Activated T-helper 1 cell treated with Interleukin-2 at 50 U/mL for 16 hours (primary cell): ENCODE measurements at places on chromosomes 13 and 19.

GRCh38 chr19:28420811-28421550, 792.0 kb downstream of the UQCRFS1 start:
- DNase-seq, result no peak

- no peak for DNase-seq
Observed at GRCh38 chr19:11699931-11700794, 38.6 kb downstream of the ZNF823 start.

DNA sequence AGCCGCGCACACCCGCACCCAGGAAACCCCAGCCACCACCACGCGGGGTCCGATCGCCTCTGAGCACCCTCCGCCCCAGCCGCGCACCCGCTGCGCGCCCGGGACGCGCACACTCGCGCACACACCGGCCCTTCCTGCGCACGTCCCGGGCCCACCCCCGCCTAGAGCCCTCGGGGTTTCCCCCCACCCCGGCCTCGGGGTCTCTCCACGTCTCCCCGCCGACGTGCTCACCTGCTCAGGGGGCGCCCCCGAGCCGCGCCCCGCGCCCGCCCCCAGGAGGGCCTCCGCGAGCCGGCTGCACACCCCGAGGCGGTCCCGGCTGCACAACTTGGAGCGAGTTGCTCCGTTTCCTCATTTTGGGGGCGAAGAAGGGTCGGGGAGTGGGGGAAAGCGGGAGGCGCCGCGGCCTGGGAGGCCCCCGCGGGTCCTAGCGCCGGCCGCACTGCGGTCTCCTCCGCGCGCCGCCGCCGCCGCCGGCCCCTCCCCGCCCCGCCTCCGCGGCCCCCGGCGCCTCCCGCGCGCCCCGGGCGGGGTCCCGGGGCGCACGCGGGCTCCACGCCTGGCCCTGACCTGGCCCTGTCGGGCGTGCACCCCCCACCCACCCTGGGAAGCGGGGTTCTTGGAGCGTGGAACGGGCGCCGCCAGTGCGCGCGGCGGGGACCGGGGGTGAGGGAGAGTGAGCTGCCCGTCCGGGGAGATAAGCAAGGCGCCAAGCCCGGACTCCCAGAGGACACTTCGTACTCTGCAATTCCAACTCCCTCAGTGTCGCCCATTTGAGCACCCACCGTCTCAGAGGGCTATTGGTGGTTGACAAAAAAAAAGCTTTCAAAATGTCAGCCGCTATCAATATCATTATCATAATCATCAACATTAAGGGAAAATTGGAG, at the start of gene MATK:
Gene MATK, minus strand, starts transcription at position 444 of the 887 bp plus-strand sequence. CDS start 1,246 bp downstream, outside the sequence.
- DNase-seq, result no peak

DNA sequence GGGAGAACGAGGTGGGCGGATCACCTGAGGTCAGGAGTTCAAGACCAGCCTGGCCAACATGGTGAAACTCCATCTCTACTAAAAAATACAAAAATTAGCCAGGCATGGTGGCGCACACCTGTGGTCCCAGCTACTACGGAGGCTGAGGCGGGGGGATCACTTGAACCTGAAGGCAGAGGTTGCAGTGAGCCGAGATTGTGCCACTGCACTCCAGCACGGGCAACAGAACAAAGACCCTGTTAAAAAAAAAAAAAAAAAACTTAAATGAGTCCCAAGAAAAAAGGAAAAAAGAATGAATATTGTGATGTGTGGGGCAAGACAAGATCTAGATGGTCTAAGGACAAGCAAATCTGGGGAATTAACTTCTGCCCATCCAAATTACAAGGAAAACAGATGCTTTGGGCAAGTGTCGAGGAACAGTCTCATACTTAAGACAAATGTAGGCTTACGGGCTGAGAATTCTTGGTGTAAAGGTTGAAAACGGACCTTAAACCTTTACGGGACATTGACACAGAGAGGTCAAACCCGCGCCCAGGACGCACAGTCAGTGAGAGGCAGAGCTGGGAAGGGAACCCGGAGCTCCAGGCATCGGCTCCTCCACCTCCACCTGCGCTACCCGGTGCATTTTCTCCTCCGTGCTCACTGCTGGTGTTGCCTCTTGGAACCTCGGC, 656 bp upstream of the ZNF324 start:
- no peak for DNase-seq

- DNase-seq, result no peak
Observed at GRCh38 chr19:48436586-48436985, 9.2 kb upstream of the GRWD1 start.

DNA sequence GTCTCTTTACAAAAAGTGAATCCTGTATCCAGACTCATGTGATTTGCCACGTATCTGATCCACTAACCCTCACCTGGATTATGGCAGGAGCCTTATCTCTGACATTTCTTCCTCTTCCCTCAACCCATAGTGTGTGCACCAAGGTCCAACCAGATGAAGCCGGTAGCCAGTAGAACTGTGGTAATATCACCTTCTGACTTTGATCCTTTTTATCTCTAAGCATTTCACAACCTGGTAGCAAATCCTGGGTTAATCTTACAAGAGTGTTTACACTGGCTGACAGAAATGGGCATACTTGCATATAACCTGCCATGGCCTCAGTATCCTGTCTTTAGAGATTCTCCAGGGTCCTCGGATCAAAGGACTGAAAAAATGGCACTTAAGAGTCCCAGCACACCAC, 1.9 kb downstream of the ZNF417 start:
- DNase-seq, result no peak

- DNase-seq, result no peak
Observed at GRCh38 chr13:21557995-21558394, 46.0 kb downstream of the MICU2 start.

- no peak for DNase-seq
Observed at GRCh38 chr19:48450863-48451262, 4.5 kb upstream of the KCNJ14 start.

DNA sequence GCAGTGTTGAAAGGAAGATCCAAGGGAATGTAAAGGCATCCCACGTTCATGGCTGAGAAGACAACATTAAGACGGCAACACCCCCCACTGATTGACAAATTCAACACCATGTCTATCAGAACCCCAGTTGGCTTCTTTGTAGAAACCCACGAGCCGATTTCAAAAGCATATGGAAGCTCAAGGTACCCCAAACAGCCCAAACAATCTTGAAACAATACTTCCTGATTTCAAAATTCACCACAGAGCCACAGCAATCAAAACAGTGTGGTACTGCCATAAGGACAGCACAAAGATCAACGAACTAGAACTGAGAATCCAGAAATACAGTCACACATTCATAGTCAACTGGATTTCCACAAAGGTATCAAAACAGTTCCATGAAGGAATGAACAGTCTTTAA, 6.2 kb downstream of the MIER2 start:
- DNase-seq, result no peak

- DNase-seq, result no peak
Observed at GRCh38 chr13:107864543-107865317, 350.6 kb downstream of the LIG4 start.

DNA sequence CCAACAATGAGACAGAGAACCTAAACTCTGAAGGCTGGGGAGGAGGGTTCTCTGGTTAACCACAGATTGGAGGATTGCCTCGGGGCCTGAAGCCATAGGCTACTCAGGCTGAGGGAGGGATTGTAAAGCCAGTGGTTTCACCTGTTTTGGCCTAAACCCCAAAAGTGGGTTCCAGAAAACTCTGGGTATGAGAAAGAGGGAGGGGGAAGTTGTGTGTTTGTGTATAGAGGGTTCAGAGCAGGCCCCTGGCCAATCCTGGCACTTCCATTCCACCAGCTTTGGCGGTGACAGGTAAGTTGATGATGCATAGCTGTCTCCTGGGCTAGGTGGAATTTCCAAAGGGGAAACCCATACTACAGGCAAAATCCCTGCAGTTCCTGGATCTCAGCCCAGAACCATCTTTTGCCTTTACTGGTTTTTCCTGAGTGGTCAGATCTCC, 13.5 kb upstream of the CCDC97 start:
- DNase-seq, result no peak

GRCh38 chr13:46389457-46390451, 2.7 kb upstream of the RUBCNL start:
- DNase-seq, result no peak

DNA sequence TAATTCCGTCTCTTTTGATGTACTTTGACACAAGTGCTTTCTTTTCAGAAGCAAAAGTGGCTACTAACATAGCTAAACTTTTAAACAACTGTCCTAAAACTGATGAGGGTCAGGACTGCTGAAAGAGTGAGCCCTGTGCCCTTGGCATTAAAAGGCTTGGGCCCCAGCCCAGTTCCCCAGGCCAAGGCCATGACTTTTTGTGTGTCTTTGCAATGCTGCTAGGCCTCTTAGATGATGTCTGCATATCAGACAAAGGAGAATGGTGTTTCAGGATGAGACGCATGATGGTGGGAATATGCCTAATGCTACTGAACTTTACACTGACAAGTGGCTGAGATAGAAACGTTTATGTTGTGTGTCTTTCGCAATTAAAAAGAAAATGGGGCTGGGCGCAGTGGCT, 38.0 kb downstream of the SLC7A9 start:
- no peak for DNase-seq

DNA sequence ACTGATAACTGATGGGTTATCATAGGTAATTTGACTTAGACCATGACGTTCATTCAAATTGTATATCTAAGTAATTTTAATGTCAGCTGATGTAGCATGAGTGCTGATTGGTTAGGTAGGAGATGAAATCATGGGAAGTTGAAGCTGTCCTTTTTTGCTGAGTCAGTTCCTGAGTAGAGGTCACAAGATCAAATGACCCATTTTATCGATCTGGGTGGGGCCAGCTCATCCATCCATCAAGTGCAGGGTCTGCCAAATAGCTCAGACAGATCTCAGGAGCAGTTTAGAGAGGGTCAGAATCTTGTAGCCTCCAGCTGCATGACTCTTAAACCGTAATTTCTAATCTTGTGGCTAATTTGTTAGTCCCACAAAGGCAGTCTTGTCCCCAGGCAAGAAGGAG, 35.3 kb upstream of the CD177 start:
- DNase-seq, result no peak

- peak; percentile 60 for DNase-seq
Observed at GRCh38 chr19:41449079-41449864, 6.3 kb downstream of the ERICH4 start.

- DNase-seq, result no peak
Observed at GRCh38 chr13:31631071-31631470, 108.3 kb upstream of the RXFP2 start.

DNA sequence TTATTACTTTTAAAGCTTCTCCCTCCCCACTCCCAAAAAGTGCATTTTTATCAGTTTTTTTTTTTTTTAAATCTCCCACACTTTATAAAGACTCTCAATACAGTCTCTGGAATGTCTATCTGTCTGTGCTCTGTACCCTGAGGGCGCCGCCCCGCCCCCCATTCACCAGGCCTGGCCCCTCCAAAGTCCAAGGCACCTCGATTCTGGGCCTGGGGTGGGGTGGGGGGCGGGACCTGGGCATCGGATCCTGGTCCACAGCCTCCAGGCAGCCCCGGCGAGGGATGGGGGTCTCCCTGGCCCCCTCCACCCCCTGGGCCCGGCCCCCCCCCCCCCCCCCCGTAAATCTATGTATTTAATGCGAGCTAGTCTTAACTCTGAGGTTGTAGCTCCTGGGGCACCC, 23.3 kb downstream of the ZBTB7A start:
- no peak for DNase-seq

DNA sequence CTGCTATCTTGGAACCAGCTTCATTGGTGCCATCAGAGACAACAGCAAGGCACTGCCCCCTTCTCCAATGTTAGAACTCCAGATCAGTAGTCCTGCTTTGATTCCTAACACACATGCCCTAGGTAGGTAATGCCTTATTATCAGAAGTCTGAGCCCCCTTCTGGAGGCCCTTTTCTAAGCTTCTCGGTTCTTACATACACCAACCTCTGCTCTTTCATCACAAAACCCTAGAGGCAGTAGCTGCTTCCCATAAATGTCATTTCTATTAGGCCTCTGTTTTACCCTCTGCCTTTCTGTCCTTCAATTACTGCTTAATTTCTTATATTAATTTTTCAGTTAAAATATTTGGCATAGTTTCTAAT, 65.3 kb upstream of the KLHL1 start:
- no peak for DNase-seq

- DNase-seq, result no peak
Observed at GRCh38 chr13:28426381-28426780, 68.5 kb downstream of the FLT1 start.

DNA sequence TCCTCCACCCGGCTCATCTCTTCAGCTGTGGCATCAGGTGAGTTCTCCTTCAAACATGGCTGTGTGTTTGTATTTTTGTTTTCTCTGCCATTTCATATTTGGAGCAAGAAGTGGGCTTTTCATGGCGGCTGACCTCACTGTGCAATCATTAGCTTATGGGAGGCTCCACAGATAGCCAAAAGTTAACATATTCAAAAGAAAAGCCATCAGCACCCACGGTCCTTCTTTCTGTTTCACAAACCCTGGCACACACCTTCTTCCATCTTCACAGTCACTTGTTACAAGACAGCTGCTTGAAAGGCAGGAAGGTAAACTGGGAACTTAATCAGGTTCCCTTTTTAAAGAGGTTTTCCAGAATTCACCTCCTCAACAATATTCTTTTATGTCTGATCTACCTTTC, 69.3 kb upstream of the ATP12A start:
- DNase-seq, result no peak

DNA sequence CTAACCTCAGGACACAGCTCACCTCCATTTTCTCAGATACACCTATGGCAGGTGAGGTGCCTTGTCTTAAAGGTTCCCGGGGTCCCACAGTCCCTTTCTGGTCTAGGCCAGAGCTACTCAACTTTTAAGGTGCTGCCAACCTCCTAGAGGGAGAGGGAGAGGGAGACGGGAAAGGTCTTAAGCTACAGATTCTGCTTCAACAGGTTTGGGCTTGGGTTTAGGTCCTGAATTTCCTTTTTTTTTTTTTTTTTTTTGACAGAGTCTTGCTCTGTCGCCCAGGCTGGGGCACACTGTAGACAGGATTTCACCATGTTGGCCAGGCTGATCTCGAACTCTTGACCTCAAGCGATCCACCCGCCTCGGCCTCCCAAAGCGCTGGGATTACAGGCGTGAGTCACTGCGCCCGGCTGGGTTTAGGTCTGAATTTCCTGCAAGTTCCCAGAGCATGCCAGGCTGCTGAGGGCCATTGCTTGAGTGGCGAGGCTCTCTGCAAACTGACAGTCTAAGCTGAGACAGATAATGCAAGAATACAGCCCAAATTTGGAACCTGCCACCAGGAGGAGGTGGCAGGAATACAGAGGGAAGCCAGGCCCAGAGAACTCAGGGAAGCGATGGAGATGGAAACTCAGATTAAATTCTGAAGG, 7.8 kb upstream of the SYCN start:
- no peak for DNase-seq

- DNase-seq, result no peak
Observed at GRCh38 chr13:65843314-65843731, 1386.8 kb downstream of the PCDH9 start.

DNA sequence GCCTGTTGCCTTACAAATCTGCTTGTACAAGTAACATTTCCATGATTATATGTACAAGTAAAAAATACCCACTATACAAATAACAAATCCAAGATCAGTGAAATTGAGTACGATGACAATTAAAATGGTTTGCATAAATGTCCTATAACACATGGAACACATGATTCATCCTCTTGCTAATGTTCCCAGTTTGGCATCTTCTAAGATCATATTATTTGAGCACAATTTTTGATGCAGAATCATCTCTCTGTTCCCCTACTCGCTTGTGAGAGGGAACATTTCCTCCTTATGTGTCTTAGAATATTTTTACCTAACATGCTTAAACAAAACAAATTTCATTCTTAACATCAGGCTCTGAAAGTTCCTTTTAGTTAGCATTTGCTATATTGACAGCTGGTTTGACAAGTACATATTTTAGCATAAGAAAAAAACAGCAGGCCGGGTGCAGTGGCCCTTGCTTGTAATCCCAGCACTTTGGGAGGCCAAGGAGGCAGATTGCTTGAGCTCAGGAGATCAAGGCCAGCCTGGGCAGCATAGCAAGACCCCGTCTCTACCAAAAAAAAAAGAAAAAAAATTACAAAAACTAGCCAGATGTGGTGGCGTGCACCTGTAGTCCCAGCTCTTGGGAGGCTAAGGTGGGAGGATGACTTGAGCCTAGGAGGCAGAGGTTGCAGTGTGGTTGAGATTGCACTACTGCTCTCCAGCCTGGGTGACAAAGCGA, 14.2 kb downstream of the ZNF331 start:
- no peak for DNase-seq
